ENCODE measurements at places on chromosomes 16 and 17.

- no peak for DNase-seq
Measured at GRCh38 chr17:9071811-9072498, 50.6 kb downstream of the NTN1 start.

GRCh38 chr17:21357281-21357680 is 18.9 kb upstream of the KCNJ12 start:
- DNase-seq = peak; percentile 42

DNA sequence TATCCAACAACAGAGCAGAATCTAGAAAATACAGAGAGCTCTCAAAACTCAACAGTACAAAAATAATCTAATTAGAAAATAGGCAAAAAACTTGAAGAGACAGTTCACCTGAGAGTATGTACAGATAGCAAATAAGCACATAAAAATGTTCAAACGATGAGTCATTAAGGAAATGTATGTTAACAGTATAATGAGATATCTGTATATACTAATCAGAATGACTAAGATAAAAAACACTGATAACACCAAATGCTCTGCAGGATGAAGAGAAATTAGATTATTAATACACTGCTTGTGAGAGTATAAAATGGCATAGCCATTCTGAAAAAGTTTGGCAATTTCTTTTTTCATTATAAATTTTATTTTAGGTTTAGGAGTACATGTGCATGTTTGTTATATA is 1307.6 kb upstream of the GOT2 start:
- DNase-seq = no peak

GRCh38 chr16:86256995-86257394 is 253.3 kb upstream of the FOXF1 start:
- no peak for DNase-seq

DNA sequence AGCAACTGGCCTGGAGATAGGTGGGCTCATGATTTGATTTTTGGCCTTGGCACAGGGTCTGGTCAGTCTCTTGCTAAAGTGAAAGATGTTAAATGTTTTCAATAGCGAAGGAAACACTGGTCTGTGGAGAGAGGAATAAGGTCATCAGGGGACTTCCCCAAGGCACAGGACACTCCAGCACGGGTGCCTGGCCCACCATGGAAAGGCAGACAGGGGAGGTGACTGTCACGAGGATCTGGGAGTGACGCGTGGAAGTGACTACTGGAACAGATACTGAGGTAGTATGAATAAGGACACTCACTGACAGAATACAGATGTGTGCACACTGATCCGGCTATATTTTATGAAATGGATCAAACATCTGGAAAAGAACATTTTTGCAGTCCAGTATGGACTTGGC is 16.7 kb upstream of the ICAM2 start:
- no peak for DNase-seq

DNA sequence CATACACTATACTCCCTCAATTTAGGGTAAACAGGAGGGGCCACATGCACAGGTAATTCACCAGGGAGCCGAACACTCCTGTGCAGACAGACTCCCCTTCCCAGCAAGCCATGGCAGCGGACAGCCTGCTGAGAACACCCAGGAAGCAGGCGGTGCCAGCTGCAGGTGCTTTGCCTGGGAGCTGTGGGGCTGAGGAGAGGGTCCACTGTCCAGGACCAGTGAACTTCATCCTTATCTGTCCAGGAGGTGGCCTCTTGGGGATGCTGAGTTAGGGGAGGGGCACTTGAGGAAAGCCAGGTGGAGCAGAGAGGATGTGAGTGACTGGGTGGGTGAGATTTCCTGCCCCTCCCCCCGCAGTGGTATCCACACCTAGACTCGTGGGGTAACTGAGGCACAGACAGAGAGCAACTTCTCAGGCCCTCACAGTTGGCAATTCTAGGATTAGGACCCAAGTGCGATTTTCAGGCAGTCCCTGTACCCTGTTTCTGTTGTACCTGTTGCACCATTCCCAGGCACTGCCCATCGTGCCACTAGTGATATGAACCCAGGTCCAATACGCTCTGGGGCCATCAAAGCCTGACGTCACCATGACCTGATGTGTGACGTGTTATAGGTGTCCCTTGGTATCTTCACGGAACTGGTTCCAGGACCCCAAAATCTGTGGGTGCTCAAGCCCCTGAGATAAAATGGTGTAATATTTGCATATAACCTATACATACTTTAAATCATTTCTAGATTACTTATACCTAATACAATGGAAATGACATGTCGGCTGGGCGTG is 1.2 kb downstream of the GRN start:
- DNase-seq = no peak

- no peak for DNase-seq
Measured at GRCh38 chr17:7132511-7133094, 18.0 kb upstream of the ASGR2 start.

- no peak for DNase-seq
Measured at GRCh38 chr16:50573947-50574744, 25.9 kb downstream of the NKD1 start.

- no peak for DNase-seq
Measured at GRCh38 chr17:10018461-10018891, 113.4 kb upstream of the RCVRN start.

- no peak for DNase-seq
Measured at GRCh38 chr16:31365131-31365865, 10.3 kb downstream of the ITGAX start.

DNA sequence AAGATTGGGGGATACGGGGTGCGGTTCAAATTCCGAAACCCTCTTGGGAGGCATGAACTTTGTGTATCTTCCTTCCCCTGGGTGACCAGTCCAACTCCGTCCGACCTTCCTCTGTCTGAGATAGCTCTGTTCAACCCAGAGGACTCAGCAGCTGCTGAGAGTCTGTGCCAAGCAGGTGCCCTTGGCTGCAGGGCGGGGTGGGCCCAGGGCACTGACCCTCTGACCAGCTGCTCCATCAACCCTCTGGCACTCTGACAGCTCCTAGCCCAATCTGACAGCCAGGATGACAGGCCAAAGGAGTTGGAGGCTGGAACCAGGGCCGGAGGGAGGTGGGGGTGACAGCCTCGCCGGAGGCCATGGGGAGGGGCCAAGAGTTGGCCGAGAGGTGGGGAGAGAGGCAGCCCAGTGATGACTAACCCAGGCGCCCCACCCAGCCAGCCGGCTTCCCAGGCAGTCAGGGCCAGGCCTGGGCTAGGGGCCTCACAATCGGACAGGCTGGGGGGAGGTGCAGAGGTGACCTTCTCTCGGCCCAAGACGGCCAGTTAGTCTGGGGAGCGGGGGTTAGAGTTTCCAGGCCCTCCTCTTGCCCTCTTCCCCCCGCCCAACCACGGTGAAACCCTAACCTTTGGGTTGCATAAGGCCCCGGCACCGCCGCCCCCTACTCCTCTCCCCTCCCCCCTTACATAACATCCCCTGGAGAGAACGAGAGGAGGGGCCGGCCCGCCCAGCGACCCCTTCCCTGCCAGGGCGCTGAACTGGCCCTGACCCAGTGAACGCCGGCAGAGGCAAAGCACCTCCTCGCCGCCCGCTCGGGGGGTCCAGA is 5.0 kb upstream of the TLCD2 start:
- DNase-seq = no peak

DNA sequence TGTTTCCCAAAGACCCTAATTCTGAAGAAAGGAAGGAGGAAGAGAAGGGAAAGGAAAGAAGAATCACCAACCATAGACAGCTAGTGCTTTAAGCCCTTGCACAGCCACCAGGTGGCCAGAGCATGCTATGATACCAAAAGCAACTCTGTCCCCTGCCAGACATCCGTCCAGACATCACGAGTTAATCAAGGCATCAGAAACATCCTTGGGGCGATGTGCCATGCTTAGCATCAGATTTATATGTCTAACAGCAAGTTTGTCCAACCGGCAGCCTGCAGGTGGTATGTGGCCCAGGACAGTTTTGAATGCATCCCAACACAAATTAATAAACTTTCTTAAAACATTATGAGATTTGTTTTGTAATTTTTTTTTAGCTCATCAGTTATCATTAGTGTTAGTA is 2.9 kb upstream of the CRYBA1 start:
- DNase-seq = no peak

DNA sequence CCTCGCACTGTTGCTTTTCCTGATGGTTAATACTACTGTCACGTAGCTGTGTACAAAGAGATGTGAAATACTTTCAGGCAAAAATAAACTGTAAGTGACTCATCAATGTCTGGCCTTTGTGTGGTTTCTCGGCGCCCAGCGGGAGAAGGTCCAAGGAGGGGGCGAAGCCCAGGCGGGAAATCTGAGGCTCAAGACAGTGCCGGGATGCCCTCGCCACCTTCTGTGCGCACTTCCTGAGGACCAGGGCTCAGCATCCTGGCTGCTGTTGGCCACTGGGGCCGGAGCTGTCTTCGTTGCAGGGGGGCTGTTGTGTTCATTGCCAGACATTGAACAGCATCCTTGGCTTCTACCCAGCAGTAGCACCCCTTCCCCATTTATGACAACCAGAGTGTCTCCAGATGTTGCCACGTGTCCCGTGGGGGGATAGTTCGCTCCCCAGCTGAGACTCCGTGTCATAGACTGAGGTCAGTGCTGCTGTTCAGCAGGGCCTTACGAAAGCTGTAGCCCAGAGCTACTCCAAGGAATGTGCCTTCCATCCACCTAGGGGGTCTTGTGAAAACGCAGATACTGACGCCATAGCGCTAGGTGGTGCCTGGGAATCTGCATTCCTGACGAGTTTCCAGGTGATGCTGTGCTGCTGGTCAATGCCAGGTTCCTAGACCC is 67.3 kb upstream of the PLCG2 start:
- no peak for DNase-seq

- DNase-seq = no peak
Measured at GRCh38 chr16:10921536-10922327, 20.5 kb downstream of the DEXI start.

- no peak for DNase-seq
Measured at GRCh38 chr16:4506450-4506849, 30.3 kb downstream of the HMOX2 start.

GRCh38 chr17:3870871-3871306 is 22.0 kb downstream of the CAMKK1 start:
- no peak for DNase-seq

Measured in chondrocyte (in vitro differentiated cells).